ENCODE measurements at places on chromosomes 1 and 21. TPM values are rescaled to one million over a fixed set of nuclear protein-coding genes. Genes with fewer than 3 reads are reported as not detected.

The AKR1A1 gene
- 142 TPM for total RNA-seq

The HOOK1 gene
- total RNA-seq, result 0.57 TPM

GRCh38 chr1:75996196-75996595 is 64.0 kb upstream of the ASB17 start:
- H3K27me3 ChIP-seq, result no peaks in the 10 kb centered on the region
- no peaks in the 10 kb centered on the region for H3K36me3 ChIP-seq
- DNase-seq, result no peak

GRCh38 chr1:63621075-63621474 is 27.9 kb downstream of the PGM1 start:
- DNase-seq, result no peak
- H3K4me1 ChIP-seq, result peaks cover under 1% of the 10 kb centered on the region
- no peaks in the 10 kb centered on the region for H3K27me3 ChIP-seq
- H3K4me3 ChIP-seq, result no peak overlapping the region
